ENCODE measurements at places on chromosomes 11 and 22.

GRCh38 chr22:39214006-39214382 lies 30.8 kb downstream of the PDGFB start:
- no peak for DNase-seq

- no peak for DNase-seq
These were observed 27.9 kb downstream of the ARRB1 start for GRCh38 chr11:75323609-75324008.

DNA sequence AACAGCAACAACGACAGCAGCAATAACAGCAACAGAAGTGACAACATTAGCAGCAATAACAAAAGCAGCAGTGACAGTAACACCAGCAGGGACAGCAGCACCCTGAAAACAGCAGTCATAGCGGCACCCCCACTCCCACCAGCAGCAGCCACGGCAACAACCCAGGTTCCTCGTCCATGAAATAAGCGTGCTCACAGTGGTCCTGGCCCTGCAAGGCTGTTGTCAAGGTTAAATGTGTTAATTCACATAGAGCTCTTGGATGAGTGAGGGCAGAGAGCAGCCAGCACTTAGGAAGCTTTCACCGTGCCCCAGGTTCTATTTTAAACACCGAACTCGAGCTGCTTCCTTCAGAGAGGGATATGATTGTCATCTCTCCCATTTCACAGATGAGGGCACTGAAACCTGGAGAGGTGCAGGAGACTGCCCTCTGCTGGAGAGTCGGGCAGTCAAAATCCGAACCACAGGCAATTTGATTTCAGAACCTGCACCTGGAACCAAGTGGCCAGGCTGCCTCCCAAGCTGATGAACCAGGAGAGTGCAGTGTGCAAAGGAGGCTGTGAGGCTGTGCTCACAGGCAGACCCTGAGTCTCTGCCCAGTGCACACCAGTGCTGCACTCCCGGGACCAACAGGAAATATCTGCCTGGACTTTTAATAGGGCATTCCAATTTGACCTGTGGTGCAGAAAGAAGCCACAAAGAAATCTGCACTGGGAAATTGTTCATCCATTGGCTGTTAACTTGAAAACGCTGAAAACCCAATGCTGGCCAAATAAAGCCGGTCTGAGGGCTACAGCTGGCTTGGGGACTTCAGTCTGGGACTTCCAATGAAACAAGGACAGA lies 22.9 kb upstream of the FGF3 start:
- DNase-seq, result no peak

DNA sequence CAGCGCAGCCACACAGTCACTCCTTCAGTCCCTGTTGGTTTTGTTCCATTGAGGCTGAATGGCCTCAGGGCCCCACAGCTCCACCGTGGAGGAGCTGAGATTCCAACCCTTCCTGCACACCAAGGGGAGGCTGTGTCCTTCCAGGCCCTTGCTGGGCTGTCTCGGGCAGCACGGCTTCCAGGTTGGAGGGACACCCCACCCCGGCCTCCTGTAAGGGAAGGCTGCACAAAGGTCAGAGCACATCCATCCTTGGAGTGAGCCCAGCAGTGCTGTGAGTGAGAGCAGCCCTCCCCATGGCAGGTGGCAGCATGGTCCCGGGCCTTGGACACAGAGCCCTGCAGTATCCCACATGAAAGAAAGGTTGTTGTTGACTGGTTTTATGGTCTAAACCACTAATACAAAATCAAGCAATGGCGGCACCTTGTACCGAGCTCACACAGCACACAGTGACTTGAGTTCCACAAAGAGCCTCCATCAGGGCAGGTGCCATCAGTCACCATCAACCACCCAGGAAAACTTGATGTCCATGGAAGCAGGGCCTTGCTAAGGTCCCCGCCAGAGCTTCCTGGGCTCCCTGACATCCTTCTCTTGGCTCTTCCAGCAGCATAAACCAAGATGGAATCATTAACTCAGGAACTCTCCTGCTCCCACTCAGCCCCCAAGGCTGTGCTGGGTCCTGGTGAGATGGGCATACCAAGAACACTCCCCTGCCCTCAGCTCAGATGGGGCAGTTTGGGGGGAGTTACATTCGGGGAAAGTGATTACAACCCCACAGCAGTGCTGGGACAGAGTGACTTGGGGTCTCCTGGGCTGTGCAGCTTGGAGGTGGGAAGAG lies 1500.4 kb downstream of the TBC1D22A start:
- DNase-seq, result no peak

DNA sequence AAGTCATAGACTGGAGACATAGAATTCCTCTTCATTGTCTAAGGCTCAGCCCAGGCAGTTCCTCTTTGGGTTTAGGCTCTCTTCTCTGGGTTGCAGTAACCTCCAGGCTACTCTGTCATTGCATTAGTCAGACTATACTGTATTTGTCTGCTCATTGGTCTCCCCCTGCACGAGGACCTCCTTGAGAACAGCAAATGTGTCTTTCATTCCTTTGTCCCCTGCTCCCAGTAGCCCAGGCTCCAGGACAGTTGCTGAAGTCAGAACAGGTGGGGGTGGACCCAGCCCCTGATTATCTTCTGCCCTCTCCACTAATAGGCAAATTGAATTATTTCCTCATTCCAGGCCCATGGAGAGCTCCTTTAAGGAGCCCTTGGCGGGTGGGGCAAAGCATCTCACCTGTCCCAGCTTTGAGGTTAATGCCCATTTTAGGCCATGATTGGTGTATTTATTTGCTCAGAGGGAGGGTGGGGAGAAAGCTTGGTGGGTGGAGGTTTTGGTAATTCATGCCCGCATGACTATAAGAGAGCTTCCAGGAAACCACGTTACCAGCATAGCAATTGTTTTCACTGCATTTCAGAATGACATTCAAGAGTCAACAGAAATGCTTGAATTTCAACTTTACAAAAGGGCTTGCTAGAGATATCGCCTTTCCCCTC lies 40.9 kb downstream of the NAV2 start:
- no peak for DNase-seq

GRCh38 chr11:14269692-14270573 lies 89.0 kb downstream of the RRAS2 start:
- DNase-seq, result no peak

- DNase-seq, result peak; percentile 6
These were observed 33.0 kb downstream of the MOB2 start for GRCh38 chr11:1453611-1454034.

- no peak for DNase-seq
These were observed 48.1 kb upstream of the SHISAL1 start for GRCh38 chr22:44360668-44361381.

DNA sequence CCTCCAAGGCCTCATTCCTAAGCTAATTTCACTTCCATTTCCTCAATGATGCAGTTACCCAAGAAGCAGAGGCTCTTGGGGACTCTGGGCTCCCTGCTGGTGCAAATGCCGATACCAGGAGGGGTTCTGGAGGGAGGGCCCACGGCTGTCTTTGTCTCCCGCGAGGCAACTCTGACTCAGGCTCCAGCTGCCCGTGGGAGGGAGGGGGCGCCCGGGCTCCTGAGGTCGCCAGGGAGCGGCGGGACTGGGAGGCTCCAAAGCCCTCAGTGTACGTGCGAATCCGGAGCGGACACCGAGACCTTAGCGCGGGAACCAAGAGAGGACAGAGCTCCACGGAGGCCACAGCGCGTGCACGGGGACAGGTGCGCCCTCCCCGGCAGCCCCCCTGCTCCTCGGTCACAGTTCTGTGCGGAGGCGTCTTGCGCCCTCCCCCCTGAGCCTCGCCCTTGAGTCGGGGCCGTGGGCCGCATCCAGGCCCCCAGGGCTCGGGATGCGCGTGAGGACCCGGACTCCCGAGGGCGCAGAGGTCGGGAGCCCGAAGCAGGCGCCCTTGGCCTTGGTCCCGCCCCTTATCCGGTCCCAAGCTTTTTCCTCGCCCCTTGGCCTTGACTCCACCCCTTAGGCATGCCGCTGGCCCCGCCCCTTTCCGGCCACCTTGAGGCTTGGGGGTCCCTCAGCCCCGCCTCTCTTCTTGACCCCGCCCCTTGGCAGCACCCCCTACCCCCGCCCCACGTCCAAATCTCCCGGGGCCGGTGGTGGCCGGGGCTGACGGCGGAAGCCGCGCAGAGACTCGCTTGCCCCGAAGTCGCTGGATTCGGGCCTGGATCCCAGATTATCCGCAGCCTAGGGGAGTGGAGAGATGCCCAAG lies 4.7 kb upstream of the SHISA8 start:
- peak; percentile 26 for DNase-seq

DNA sequence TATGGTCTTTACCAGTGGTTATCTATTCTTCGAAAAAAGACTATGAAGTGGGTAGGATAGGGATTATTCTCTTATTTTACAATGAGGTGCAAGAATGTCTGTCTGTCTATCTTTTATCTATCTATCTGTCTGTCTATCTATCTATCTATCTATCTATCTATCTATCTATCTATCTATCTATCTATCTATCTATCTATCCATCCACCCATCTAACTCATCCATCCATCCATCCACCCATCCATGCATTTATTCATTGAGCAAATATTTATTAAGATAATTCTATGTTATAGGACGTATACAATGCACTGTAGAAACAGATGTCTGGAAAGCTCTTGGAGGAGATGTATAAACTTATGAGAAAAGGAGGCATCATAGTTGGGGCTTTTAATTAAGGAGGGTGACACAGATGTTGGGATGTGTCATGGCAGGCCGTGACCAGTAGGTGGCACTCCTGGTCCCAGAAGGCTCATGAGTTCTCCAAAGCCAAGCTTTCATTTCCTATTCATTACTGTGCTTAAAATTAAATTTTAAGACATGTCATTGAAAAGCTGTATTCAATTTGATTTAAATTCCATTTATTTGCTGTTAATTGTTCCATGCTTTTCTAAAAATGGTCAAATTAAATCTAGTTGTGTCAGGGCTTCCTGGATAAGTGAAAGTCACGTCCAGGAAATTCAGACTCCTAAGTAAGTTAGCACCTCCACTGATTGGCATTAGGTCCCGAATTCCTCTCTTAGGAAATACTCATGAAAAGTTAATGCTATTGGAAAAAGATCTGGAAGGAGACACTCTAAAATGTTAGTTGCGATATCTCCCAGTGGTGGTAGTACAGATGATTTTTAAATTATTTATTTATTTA lies 19.0 kb upstream of the E2F8 start:
- DNase-seq, result peak; percentile 48

- DNase-seq, result no peak
These were observed 382 bp downstream of the C11orf54 start for GRCh38 chr11:93741882-93742226.

GRCh38 chr11:44286268-44286880 lies 23.6 kb downstream of the ALX4 start:
- DNase-seq, result peak; percentile 42

- DNase-seq, result no peak
These were observed 678.7 kb downstream of the BRD1 start for GRCh38 chr22:49148895-49149418.
